ENCODE measurements at places on chromosomes 3 and 15. TPM values are rescaled to one million over a fixed set of nuclear protein-coding genes. Genes with fewer than 3 reads are reported as not detected.

The AADACL2 gene
- total RNA-seq, result not detected

The FAM131A gene
- total RNA-seq, result 33.2 TPM

The PCYT1A gene
- total RNA-seq, result 72.6 TPM

The SLC51A gene
- not detected for total RNA-seq

- H3K36me3 ChIP-seq, result no peaks in the 10 kb centered on the region
- H3K27ac ChIP-seq, result peak overlapping the region; percentile 49
- H3K4me3 ChIP-seq, result no peak overlapping the region
- DNase-seq, result no peak
Measured at GRCh38 chr3:132570016-132570415, 27.1 kb upstream of the ACKR4 start.

DNA sequence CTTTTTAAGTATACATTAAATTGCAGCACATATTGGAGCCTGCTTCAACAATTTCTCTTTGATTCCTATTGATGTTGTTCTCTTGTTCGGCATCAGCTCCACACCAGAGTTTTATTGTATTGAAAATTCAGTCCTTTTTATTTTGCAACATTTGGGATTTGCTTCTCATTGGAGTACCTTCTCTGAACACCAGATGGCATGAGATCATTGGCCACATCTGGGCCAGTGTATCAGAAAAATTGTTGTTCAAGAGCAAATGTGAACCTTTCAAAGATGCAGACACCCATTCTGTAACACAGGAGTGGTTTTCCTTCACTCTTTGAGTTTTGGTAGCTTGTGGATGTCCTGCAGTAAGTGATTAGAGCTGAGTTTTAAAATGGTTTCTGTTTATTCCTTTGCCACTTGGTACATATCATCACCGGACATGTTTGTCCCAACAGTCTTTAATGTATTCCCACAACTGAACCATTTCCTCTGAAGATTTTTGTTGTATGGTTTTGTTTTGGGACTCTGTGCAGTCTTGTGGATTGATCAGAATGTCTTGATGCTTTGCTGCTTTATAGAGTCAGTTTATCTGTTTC lies 96.1 kb downstream of the MCTP2 start:
- no peak for DNase-seq
- no peaks in the 10 kb centered on the region for H3K4me1 ChIP-seq
- no peaks in the 10 kb centered on the region for H3K27me3 ChIP-seq
- H3K4me3 ChIP-seq, result no peak overlapping the region

DNA sequence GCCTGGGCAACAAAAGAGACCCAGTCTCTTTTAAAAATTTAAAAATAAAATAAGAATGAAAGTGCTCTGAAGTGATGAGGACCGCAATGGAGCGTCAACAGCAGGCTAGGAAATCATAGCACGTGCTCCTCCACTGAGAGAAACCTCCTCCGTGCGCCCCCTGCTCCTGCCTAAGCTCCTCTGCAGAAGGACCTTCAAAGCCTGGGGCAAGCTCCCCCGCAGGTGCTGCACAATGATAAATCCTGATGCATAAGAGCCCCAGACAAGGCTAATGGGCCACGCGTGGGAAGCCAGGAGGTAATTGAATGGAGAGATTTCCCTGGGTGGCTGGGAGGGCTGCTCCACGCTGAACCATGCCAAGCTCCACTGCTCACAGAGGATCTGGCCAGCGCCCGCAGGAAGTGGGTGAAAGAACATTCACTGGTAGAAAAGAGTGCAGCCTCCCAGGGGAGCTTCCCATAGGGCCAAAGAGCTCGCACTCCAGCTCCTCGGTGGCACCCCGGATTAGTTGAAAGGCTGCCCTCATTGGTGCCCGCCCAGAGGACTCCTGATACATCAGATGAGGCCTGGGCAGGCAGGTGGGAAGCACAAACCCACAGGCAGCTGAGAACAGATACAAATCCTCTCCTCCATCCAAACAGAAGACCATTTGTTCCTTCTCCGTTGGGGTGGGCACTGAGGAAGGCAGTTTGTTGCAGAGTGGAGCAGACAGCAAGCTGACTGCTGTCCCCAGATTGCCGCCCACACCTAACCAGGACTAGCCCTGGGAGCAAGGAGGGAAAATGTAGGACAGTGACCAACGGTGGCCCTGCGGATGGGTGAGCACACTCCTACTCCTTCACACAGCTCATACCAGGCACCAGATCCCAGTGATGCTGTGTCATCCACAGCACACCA lies 52.5 kb downstream of the CPN2 start:
- H3K27me3 ChIP-seq, result no peaks in the 10 kb centered on the region
- no peak overlapping the region for H3K27ac ChIP-seq
- no peaks in the 10 kb centered on the region for H3K36me3 ChIP-seq
- H3K4me1 ChIP-seq, result peaks cover 25% of the 10 kb centered on the region
- H3K4me3 ChIP-seq, result no peak overlapping the region

GRCh38 chr3:152444029-152444641 lies 175.4 kb downstream of the MBNL1 start:
- no peaks in the 10 kb centered on the region for H3K36me3 ChIP-seq
- no peak for DNase-seq
- H3K27ac ChIP-seq, result peak overlapping the region; percentile 28
- peak overlapping the region; percentile 5 for H3K4me3 ChIP-seq
- H3K4me1 ChIP-seq, result peaks cover 70% of the 10 kb centered on the region
- H3K27me3 ChIP-seq, result no peaks in the 10 kb centered on the region

- H3K4me1 ChIP-seq, result no peaks in the 10 kb centered on the region
- no peak overlapping the region for H3K4me3 ChIP-seq
- no peak overlapping the region for H3K27ac ChIP-seq
- H3K36me3 ChIP-seq, result no peaks in the 10 kb centered on the region
Measured at GRCh38 chr3:176262071-176262470, 935.2 kb downstream of the TBL1XR1 start.

The GP9 gene
- total RNA-seq, result not detected

The IQCH gene
- total RNA-seq, result 1.4 TPM

DNA sequence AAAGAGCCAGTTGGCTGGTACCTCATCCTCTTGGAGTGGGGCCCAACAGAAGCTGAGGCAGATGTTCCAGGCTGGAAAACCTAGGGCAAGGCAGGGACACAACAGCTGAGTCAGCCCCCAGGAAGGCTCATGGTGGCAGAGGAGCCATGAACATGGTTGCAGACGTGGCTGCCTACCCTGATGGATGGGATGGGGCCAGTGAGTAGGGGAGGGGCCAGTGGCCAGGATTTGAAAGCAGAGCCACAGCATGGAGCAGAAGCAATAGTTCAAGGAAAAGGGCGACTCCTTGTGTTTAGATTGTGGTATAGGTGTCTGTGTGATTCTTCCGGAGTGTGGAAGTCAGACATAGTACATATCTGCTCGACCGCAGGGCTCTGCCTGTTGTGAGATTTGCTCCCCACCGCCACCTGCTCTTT lies 24.2 kb downstream of the PXYLP1 start:
- H3K27me3 ChIP-seq, result no peaks in the 10 kb centered on the region
- DNase-seq, result no peak
- H3K27ac ChIP-seq, result no peak overlapping the region

The CAND2 gene
- 14.4 TPM for total RNA-seq

The MRAS gene
- 29.3 TPM for total RNA-seq

The SLC2A2 gene
- not detected for total RNA-seq

The THBS1 gene
- total RNA-seq, result 3,974 TPM

The SEMA4B gene
- total RNA-seq, result 72.4 TPM

GRCh38 chr3:109924196-109924595 lies 586.9 kb upstream of the DPPA4 start:
- H3K4me3 ChIP-seq, result no peak overlapping the region
- H3K27ac ChIP-seq, result no peak overlapping the region
- H3K4me1 ChIP-seq, result no peaks in the 10 kb centered on the region
- DNase-seq, result no peak
- H3K27me3 ChIP-seq, result no peaks in the 10 kb centered on the region

The CLDN1 gene
- 0.36 TPM for total RNA-seq

GRCh38 chr3:76078101-76078500 lies 292.8 kb upstream of the ZNF717 start:
- H3K4me1 ChIP-seq, result no peaks in the 10 kb centered on the region
- no peaks in the 10 kb centered on the region for H3K36me3 ChIP-seq
- H3K4me3 ChIP-seq, result no peak overlapping the region
- no peaks in the 10 kb centered on the region for H3K27me3 ChIP-seq
- DNase-seq, result no peak

DNA sequence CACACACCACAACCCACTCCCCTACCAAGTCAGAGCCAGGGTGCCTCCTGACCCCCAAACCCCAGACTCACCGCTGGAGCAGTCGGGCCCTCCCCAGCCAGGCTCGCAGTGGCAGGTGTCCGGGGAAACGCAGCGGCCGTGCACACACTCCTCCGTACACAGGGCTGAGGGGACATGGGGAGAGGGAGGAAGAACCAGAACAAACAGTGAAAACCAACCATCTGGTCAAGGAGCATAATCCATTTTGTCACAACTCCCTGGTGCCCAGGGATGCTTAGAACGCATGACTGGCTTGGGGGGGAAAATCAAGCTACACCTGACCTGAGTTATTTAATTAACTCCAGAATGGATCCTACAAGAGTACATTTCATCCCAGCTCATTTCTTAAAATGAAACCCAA lies 159.2 kb downstream of the MEGF11 start:
- H3K4me3 ChIP-seq, result no peak overlapping the region
- H3K27ac ChIP-seq, result no peak overlapping the region
- peak; percentile 28 for DNase-seq
- no peaks in the 10 kb centered on the region for H3K27me3 ChIP-seq
- H3K36me3 ChIP-seq, result no peaks in the 10 kb centered on the region

GRCh38 chr3:194130807-194131589 lies 5.0 kb upstream of the HES1 start:
- DNase-seq, result no peak
- H3K27me3 ChIP-seq, result no peaks in the 10 kb centered on the region
- no peaks in the 10 kb centered on the region for H3K4me1 ChIP-seq
- H3K36me3 ChIP-seq, result no peaks in the 10 kb centered on the region

The GP5 gene
- not detected for total RNA-seq

DNA sequence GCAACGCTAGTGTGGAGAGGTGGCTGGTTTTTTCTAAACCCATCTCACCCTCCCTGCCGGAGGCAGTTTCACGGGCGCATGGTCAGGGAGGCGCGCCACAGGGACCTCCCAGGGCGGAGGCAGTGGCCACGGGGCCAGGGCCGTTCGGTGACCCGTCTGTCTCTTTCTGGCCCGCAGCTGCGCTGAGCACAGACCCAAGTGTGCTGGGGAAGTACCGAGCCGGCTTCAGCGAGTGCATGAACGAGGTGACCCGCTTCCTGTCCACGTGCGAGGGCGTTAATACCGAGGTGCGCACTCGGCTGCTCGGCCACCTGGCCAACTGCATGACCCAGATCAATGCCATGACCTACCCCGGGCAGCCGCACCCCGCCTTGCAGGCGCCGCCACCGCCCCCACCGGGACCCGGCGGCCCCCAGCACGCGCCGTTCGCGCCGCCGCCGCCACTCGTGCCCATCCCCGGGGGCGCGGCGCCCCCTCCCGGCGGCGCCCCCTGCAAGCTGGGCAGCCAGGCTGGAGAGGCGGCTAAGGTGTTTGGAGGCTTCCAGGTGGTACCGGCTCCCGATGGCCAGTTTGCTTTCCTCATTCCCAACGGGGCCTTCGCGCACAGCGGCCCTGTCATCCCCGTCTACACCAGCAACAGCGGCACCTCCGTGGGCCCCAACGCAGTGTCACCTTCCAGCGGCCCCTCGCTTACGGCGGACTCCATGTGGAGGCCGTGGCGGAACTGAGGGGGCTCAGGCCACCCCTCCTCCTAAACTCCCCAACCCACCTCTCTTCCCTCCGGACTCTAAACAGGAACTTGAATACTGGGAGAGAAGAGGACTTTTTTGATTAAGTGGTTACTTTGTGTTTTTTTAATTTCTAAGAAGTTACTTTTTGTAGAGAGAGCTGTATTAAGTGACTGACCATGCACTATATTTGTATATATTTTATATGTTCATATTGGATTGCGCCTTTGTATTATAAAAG lies 1.8 kb downstream of the HES1 start:
- peak overlapping the region; percentile 97 for H3K27ac ChIP-seq
- no peaks in the 10 kb centered on the region for H3K36me3 ChIP-seq
- H3K4me3 ChIP-seq, result peak overlapping the region; percentile 67
- peak; percentile 88 for DNase-seq
- H3K4me1 ChIP-seq, result peaks cover 71% of the 10 kb centered on the region
- H3K27me3 ChIP-seq, result no peaks in the 10 kb centered on the region

GRCh38 chr3:64262574-64263114 lies 37.4 kb upstream of the PRICKLE2 start:
- H3K27ac ChIP-seq, result peak overlapping the region; percentile 92
- no peak for DNase-seq
- H3K4me1 ChIP-seq, result peaks cover 71% of the 10 kb centered on the region
- H3K36me3 ChIP-seq, result no peaks in the 10 kb centered on the region
- no peaks in the 10 kb centered on the region for H3K27me3 ChIP-seq

The CHST2 gene
- 3.1 TPM for total RNA-seq

- H3K27ac ChIP-seq, result no peak overlapping the region
- DNase-seq, result peak; percentile 46
- H3K4me1 ChIP-seq, result no peaks in the 10 kb centered on the region
- no peaks in the 10 kb centered on the region for H3K36me3 ChIP-seq
Measured at GRCh38 chr15:68565726-68566125, 13.1 kb upstream of the CORO2B start.

DNA sequence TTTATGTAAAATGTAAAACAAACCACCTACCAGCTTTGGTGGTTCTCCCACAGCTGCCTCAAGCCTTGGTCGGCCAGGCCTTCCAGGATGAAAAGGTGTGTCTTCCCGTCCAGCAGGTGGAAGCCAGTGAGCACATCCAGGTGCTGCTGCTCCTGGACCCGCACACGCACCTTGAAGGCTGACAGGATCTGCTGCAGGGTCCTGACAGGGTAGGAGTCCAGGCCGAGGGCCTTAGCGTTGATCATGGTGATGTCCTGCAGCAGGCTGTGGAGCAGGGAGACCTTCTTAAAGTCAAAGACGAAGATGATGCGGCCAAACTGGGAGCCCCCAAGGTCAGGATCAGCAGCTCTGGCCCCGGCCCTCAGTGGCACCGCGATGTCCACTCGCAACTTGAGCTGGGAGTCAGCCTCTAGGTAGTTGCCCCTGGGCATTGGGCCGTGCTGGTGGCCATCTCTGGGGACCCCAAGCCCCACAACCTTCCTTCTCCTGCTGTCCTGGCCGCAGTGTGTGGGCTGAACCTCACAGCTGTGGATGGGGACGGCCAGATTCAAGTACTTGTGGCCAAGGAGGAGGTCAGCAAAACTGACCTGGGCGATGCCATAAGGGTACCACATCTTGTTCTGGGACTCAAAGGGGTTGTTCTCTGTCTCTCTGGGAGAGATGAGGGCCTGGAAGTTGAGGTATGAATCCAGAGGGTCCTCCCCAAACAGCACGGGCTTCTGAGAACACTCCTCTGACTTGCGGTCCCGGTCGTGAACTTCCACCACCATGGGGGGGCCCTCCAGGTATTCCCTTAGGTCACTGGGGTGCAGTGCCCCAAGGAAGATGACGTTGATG lies 48.6 kb downstream of the CFAP92 start:
- H3K27me3 ChIP-seq, result no peaks in the 10 kb centered on the region

The C2CD4A gene
- not detected for total RNA-seq

The NXPE3 gene
- 12.8 TPM for total RNA-seq

DNA sequence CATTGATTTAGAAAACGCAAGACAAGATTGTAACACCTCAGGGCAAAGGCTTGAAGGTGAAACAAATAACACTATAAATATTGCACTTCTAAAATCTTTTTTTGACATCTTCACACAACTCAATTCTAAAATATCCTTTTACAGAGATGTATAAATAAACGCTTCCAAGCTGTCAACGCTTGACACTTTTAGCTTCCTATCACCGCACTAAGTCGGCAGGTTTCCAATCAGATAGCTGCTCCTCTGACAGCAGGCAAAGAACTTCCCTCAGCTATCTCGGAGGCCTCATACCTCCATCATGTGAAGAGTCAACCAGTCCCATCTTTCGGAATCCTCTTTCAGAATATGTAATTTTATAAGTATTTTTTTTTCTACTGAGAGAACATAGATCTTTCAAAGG lies 71.0 kb downstream of the PCOLCE2 start:
- H3K36me3 ChIP-seq, result no peaks in the 10 kb centered on the region
- H3K4me3 ChIP-seq, result no peak overlapping the region
- no peak overlapping the region for H3K27ac ChIP-seq
- H3K27me3 ChIP-seq, result no peaks in the 10 kb centered on the region

The CCNL1 gene
- total RNA-seq, result 237 TPM

The BFSP2 gene
- total RNA-seq, result not detected

All from sigmoid colon (tissue), 7 donors.